ENCODE measurements at places on chromosomes 16 and 17.

GRCh38 chr17:39625198-39625785 is 1.5 kb upstream of the PPP1R1B start:
- no peak for DNase-seq

GRCh38 chr17:78806451-78806850 is 24.4 kb upstream of the CYTH1 start:
- no peak for DNase-seq

GRCh38 chr16:2151188-2152091 is 3.0 kb downstream of the RAB26 start:
- no peak for DNase-seq

GRCh38 chr16:26078716-26079355 is 387.1 kb downstream of the HS3ST4 start:
- peak; percentile 52 for DNase-seq

GRCh38 chr16:56765949-56766348 is 36.0 kb downstream of the NUP93 start:
- no peak for DNase-seq

DNA sequence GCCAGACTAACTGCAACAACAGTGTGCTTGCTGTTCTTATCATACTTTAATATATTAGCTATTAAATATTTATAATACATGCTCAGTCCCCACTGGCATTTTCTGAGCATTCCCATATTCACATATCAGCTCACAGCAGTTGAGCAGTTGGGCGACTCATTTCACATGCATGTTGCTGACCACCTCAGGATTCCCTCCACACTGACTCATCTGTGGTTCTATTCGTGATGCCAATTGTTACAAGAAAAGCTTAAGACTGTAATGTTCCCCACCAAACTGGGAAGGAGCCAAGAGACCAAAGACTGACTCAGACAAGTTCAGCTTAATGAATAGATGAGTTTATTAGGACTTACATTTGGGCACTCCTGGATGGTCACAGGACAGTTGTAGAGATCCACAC is 100.3 kb upstream of the KIF2B start:
- no peak for DNase-seq

- no peak for DNase-seq
Measured at GRCh38 chr16:23367564-23367963, 65.5 kb downstream of the SCNN1B start.

DNA sequence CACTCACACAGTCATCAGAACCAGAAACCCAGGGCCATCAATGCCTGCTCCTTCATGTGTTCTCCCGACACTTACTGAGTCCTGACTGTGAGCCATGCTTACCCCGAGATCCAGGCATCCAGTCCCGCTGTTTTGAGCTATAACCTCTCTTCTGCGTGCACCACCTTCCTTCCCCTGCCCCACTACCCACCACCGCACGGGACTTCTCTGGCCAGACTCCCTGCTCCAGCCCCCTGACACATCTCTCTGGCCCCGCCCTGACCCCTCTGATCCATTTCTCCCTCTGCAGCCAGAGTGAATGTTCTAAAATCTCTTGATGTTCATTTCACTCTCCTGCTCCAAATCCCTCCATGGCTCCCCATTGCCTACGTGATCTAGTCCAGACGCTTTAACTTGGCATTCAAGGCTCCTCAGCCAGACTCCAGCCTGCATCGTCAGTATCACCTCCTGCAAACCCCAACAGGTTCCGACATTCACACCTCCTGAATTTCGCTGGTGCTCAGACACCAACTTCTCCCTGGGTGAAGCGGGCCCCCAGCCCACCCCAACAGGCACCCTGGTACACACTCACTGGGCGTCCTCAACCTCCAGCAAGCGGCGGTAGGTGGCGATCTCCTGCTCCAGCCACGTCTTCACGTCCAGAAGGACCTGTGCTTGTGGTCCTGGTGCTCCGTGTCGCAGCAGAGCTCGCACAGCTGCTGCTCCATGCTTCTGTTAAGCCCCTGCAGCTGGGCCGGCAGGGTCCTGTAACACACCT is 3.1 kb upstream of the KRT17 start:
- no peak for DNase-seq

DNA sequence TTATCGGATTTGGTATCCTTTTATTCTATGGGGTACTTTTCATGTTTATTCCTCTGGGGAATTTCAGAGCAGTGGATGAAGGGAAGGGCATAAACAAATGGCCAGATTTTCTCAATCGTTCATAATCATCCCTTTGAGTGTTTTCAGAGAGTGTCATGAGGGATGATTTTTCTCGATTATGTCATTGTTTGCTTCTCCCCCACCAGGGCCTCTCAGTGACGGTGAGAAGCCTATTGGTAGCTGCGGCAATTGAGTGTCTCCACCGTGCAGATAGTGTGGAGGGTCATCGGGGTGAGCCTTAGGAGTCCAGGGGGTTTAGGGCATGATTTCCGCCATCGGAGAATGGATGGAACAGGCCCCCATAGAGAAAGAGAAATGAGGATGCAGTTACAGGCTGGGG is 57.2 kb downstream of the USP43 start:
- DNase-seq: no peak

DNA sequence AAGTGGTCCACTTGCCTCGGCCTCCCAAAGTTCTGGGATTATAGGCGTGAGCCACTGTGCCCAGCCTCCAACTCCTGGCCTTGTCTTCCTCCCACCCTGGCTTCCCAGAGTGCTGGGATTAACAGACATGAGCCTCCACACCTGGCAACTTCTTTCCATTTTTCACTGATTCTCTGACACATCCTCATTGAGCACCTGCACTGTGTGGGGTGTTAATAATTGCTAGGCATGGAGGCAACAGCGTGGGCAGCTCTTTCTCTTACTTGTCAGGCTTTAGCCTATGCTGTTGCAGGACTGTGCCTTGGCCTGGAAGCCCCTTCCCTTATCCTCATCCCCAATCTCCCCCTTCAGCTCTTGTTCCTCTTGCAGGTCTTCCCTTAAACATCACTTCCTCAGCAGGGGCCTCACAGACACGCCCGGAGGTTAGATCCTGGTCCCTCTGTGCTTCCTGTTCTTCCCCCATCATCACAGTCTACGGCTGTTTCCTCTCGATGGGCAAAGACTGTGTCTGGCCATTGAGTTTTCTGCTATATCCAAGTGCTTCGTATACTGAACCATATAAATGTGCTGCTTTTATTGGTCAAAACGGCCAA is 7.9 kb downstream of the QPRT start:
- no peak for DNase-seq

DNA sequence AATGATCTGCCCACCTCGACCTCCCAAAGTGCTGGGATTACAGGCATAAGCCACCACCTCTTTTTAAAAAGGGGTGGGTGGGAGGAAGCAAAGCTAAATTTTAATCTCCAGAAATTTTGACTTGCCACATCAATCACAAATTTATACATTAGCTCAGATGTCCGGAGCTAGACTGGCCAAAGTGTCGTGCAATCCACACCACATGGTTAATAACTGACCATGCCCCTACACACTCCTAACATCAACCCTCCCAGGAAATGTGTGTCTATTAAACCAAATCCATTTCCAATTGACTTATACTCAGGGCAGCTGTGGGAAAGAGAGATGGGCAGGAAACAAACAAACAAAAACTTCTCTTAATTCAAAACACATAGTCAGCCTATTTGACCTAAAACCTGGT is 29.9 kb downstream of the SMURF2 start:
- no peak for DNase-seq

DNA sequence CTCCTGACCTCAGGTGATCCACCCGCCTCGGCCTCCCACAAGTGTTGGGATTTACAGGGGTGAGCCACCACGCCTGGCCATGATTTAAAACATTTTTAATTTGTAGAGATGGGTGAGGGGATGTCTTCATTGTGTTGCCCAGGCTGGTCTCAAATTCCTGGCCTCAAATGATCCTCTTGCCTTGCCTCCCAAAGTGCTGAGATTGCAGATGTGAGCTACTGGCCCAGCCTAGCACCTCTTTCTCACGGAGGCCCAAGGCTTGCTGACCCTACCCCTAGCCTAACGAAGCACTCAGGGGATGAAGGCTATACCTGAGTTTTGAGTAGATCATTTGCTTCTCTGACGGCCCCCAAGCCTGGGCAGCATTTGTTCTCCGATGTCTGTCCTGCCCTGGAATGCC is 26.6 kb downstream of the UNK start:
- no peak for DNase-seq

DNA sequence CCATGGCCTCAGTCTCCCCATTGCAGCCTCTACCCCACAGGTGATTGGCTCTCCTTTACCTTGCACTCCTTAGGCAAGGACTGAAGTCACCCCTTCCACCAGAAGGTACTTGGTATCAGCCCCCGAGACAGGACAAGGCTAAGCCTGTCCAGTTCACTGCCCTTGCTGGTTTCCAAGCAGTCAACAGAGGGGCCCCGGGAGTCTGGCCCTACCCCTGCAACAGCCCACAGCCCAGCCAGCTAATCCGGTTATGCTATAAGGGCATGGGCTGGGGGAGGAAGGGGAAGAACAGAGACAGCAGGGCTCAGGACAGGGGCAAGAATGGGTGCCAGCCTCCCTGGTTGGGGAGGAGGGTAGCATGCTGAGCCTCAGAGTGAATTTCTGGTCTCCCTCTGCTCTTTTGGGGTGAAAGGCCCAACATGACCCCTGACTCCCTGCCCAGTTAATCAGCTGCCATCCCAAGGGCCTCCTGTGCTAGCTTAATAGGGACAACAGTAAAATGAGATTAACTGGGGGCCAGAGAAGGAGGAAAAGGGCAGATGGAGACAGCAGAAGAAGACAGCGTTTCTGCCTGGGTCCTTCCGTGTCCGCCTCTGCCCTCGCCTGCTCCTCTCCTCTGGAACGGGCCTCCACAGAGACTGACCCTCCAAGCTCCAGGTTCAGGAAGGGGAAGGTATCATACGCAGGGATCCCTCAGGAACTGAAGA is 10.7 kb downstream of the DLG4 start:
- DNase-seq: no peak

Measured in SHP77 (cell line).